Right lung (tissue), 10 donors: ENCODE measurements at places on chromosomes 5 and 9. TPM values are rescaled to one million over a fixed set of nuclear protein-coding genes. Genes with fewer than 3 reads are reported as not detected.

DNA sequence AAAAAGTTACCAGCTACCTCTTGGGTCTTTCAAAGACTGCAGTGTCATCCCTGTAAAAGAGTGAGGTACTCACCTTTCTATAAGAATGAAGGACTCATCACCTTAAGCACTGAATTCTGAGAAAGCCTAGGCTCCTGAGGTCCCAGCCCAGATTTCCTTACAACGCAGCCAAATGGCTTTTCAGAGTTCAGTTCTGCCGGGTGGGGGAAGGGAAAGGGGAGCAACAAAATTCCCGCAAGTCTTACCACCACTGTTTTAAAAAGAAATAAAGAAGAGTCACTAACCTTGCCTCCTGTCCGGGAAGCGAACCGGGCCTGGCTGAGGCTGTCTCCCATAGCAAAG is 373 bp downstream of the ADAMTS12 start:
- DNase-seq: no peak

DNA sequence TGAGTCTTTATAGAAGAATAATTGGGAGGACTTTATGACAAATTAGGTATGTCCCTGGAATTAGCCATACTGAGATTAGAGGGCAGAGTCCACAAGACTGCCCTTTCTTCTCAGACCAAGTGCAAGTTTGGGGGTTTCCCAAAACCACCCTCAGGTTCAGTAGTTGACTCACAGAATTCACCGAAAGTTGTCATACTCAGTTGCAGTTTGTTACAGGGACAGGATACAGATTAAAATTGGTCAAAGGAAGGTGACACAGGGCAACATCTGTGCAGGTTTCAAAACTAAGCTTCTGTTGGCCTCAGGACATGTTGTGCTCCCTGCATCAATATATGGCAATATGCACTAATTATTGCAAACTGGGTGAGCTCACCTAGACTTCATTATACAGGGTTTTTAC is 3.8 kb downstream of the RANBP17 start:
- DNase-seq: no peak

DNA sequence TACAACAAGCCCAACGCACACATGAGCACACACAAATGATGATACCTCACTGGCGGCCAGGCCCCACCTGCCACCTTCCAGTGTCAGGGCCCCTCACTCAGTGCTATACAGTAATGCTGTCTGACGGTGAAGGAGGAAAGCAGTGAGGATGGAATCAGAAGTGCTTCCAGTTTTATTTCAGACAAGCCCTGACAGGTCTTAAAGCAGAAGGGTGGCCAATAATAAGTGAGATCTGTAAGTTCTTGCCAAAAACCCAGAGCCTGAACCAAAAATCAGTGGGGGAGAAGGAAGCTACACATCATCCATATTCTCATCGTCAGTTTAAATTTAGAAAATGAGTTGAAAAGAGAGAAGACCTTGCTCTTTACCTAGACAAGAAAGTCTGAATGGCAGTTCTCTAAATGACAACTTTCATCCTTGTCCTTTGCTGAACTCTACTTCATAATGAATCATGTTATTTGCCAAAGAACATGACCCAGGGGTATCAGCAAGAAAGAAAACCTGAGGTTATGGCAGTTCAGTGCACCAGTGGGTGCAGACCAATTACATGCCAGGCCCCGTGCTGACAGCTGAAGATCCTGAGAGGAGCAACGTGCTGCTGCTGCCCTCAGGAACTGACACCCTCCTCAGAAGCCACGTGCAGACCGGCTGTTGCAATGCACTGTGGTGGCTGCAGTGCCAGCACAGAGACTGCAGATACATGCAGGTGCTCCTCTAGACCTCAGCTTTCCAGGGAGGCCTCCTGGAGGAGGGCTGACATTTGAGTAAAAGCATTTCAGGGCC is 118.7 kb downstream of the DROSHA start:
- no peak for DNase-seq

- no peak for DNase-seq
Measured at GRCh38 chr9:115234094-115234493, 116.1 kb upstream of the TNC start.

DNA sequence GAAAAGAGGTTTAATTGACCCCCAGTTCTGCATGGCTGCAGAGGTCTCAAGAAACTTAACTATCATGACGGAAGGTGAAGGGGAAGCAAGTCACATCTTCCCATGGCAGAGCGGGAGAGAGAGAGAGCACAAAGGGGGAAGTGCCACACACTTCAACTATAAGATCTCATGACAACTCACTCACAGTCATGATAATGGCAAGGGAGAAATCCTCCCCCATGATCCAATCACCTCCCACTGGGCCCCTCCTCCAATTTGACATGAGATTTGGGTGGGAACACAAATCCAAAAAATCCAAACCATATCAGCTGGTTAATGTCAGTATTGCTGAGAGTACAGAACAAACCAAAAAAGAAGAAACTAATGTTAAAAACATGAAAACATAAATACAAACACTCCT is 120.2 kb downstream of the STARD4 start:
- DNase-seq: no peak

DNA sequence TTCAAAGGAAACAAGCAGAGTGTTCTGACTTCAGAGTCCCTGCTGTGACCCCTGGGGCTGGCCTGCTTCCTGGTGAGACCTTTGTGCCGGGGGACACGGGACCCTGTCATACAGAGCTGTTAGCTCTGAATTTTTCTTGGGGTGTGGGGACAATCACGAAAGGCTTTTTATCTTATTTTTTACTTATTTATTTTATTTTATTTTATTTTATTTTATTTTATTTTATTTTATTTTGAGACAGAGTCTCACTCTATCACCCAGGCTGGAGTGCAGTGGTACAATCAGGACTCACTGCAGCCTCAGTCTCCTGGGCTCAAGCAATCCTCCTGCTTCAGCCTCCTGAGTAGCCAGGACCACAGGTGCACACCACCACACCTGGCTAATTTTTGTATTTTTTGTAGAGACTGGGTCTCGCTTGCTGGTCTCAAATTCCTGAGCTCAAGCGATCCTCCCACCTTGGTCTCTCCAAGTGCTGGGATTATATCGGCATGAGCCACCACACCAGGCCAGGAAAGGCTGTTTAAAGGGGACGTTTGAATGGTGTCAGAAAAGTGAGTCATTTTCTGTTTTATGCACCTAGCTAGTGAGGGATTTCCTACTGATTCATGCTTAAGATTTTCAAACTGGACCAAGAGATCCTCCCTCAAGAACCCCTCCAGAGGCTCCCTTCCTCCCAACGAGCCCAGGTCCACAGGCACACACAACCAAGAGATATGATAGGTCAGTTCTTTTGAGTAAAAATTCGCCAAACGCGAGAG is 75.7 kb downstream of the OLFM1 start:
- no peak for DNase-seq

ARL14EPL gene
- polyA plus RNA-seq: not detected

DNA sequence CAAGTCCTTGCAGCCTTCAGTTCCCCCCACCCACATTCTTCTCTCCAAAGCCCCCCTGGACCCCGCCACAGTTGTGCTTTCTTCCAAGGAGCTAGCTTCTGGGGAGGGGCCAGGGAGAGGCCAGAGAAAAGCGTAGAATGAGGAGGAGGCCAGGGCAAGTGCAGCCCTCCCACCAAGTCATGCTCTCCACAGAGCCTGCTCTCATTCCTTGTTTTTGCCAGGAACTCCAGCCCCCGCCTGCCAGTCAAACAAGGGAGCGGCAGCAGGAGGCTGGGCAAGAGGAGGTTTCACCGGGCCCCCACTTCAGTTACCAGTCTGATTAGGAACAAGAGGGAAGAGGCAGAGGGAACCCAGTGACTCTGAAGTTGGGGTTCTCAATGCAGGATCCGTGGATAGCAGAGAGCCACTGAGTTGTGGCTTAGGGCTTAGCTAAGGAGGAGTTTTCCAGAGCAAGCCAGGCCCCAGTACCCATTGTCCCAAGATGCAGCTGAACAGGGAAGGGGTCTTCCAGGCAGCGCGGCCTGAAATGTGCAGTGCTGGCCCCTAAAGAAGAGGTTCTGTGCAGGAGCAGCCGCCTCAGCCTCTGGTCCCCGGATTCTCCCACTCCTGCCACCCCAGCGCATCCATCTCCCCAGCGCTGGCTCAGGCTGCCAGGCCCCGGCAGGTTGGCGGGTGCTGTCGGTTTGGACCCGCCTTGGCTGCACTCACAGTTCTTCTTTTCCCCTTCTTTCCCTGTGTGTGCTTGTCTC is 120.6 kb downstream of the DAB2IP start:
- no peak for DNase-seq

- no peak for DNase-seq
Measured at GRCh38 chr5:139076111-139076510, 122.1 kb downstream of the SIL1 start.

DNA sequence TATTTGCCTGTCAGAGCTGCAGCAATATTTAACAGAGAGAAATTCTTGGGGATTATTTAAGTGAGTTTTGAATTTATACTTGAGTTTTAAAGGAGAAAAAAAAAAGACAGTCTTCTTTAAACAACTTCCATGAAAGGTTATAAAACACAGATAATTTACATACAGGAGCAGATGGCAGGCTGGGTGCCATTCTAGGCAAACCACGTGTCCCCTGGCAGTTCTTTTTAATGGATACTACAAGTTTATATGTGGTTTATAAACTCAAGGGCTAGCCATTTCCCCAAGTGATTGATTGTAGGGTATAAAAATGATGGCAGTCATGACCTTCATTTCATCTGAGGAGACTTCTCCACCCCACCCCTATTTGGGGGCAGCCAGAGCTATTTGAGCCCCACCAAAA is 166.6 kb downstream of the FSTL4 start:
- no peak for DNase-seq

- DNase-seq: no peak
Measured at GRCh38 chr5:39542511-39543285, 117.9 kb upstream of the DAB2 start.

DNA sequence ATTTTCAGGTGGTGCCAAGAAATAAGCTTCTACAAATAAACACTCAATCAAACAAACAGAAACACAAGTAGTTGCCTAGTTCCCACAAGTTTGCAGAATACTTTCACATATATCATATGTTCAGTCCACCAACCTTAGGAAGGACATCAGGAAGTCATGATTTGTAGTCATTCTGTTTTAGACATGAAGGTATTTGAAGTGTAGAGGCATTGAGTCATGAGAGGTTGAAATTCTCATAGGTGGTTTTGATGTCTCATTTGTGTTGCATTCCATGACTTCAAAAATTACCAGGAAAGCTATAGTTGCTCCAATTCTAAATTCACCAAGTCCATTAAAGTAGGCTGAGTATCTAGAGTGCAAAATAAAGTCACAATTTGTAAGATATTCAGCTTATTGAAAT is 159.0 kb downstream of the KCTD16 start:
- DNase-seq: no peak

DNA sequence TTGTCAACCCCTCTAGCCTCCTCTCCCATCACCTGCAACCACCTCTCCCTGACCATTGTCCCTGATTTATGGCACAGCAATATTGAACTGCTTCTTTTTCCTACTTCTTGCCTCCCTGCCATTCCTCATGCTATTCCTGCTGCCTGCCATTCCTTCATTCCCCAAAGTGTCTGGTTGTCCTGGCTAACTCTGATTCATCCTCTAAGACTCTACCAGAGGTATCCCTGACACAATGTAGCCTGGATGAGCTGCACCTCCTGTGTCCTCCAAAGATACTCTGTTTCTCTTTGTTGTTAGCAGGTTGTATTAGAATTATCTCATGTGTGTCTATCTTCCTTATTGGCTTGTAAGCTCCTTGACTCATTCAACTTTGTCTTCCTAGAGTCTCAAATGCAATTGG is 53.5 kb upstream of the PTPN3 start:
- no peak for DNase-seq

DNA sequence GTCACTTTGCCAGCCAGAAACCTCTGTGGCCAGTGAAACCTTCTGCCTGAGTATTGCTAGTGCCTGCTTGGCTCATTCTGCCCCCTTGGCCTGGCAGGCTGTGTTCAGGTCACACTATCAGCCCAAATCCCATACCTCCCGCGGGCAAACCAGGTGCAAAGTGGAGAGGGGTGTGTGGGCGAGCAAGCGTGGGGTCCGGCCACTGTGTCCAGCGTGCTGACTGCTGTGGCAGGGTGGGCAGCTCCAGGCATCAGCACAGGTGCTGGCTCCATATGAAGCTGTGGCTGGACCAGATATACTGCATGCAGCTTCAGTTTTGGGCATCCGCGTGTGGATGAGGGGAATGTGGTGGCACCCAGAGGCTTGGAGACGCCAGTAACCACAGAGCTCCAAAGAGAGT is 576.5 kb upstream of the EDIL3 start:
- no peak for DNase-seq

TAF1L gene
- 0.09 TPM for polyA plus RNA-seq

DNA sequence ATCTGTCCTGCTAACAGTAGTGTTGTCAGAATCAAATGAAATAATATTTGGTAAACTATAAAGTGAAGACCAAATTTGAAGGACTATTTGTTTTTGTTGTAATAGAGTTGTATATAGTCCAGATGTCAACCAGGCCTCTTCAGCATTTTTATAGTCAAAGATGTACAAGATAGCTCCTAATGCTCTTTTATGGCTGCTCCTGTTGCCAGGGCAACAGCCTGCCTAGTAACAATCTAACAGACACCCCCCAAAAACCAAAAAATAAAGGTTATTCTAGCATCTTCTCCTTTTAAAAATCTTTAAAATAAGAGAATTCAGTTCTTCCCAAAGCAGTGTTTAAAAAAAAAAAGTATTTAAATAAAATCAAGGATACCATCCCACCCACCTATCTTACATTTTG is 49.5 kb upstream of the MACIR start:
- DNase-seq: no peak
